ENCODE measurements at places on chromosomes 1 and 21.

GRCh38 chr21:16330082-16330907 lies 600.5 kb downstream of the USP25 start:
- peak; percentile 17 for DNase-seq

- peak; percentile 38 for DNase-seq
Measured at GRCh38 chr1:208159555-208160258, 84.5 kb downstream of the PLXNA2 start.

DNA sequence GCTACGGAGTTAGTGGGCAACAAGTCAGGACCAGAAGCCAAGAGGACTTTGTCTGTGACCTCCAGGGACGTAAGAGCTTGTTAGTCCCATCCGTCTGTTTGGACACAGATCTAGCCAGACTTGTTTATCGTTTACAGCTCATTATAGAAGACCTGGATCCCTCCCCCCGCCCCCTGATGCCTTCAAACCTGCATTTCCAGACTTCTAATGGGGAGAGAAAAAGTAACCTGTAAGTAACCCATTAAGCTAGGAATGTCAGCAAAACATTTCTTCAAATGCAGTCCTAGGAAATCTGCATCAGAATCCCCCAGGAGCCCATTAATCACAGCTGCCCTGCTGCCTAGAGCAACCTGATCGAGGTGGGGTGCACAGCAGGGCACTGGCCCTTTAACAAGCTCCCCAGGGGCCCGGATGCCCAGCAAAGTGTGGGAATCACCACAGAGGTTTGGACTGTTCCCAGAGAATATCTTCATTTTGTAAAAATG lies 1.4 kb upstream of the MAD2L2 start:
- no peak for DNase-seq

GRCh38 chr21:45081636-45082035 lies 7.3 kb downstream of the ADARB1 start:
- no peak for DNase-seq

- DNase-seq = no peak
Measured at GRCh38 chr1:150183061-150183460, 33.3 kb downstream of the PLEKHO1 start.

GRCh38 chr1:161098210-161099068 lies at the start of gene KLHDC9:
Gene KLHDC9, plus strand, starts transcription at chr1:161098361. Its CDS starts 175 bp downstream, at chr1:161098536.
- DNase-seq = peak; percentile 95

DNA sequence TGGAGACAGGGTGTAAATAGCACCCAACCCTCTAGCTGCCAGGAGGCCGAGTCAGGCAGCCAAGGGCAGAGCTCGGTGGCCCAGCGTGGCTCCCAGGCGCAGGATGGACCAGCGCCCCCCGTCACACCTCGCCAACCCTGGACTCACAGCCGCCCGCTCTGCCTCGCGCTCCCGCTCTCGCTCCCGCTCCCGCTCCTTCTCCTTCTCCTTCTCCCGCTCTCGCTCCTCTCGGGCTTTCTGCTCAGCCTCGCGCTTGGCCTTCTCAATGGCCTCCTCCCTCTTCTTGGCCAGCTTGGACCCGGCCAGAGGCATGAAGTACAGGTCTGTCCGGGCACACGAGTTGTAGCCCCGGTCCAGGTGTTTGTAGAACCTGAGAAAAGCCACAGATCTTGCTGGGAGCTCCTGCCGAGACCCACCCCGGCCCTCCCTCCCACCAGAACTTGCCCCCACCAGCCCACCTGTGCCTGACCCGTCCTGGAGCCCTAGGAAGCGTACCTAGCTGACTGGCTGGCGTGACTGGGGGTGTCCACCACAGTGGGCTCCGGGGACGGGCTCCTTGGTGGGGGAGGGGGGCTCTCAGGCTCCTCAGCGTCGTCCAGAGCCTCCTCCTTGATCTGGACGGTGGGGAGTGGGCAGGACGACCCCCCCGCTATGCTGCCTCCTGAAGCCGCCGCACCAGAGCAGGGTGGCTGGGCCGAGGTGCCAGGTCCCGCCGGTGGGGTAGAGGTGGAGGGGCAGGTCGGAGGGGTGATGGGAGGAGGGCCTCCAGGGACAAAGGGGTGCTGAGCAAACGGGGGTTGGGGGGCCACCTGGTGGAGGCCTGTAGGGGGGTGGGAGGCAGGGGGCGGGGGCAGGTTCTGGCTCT lies 41.9 kb downstream of the SLC45A1 start:
- no peak for DNase-seq

GRCh38 chr1:225776294-225776693 lies 1.3 kb upstream of the SRP9 start:
- DNase-seq = no peak

- DNase-seq = no peak
Measured at GRCh38 chr1:229757226-229757625, 131.2 kb downstream of the URB2 start.

DNA sequence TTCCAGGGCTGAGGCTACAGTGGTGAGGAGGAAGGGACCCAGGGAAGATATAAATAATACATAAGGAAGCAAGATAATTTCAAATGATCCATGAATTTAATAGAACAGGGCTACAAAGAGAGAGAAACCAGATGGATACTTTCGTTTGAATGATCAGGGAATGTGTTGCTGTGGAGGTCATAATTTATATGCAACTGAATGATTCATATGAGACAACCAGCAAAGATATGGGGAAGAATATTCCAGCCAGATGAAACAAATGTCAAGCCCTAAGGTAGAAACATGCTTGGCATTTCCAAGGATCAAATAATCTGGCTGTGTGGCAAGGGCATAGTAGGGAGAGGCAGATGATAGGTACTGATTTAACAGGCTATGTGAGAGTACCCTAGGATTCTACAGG lies 84.8 kb upstream of the ZC3H11B start:
- no peak for DNase-seq

GRCh38 chr1:190699165-190699564 lies 221.5 kb upstream of the BRINP3 start:
- DNase-seq = no peak

GRCh38 chr1:24483441-24483840 lies 19.2 kb upstream of the RCAN3 start:
- peak; percentile 21 for DNase-seq

GRCh38 chr1:231931846-231932454 lies 305.4 kb downstream of the DISC1 start:
- DNase-seq = no peak

- DNase-seq = peak; percentile 65
Measured at GRCh38 chr21:42818328-42818749, 61.0 kb downstream of the WDR4 start.

DNA sequence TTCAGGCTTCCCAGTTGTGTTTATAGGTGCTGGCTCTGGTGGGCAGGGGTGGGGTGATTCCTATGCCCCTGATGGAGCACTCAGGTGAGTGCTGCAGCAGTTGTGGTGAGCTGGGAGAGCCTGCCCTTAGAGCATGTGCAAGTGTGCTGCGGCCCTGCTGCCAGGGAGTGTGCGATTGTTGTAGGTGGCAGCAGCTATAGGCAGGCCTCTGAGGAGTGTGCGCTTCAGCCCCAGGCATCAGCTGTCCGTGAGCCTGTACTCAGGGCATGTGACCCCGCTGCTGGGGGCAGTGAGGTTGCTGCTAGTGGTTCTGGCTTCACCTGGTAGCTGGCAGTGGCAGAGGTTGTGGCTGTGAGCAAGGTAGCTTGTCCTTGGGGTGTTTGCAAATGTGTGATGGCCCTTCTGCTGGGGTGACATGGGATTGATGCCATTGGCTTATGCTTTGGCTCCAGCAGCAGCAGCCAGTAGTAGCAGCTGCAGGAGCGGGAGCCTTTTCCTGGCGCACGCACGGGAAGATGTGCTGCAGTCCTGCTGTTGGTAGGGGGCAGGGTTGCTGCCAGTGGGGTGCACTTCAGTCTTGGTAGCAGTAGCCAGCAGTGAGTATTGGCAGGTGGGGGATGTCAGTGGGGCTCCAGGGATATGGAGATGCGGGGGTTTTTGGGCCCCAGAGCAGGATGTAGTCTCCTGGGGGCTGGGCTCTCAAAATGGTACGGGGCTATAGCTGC lies 37.7 kb downstream of the SYCP1 start:
- no peak for DNase-seq

GRCh38 chr1:30462826-30463425 lies 260.5 kb downstream of the MATN1 start:
- DNase-seq = no peak

GRCh38 chr1:210938416-210938925 lies 195.5 kb downstream of the KCNH1 start:
- DNase-seq = no peak

GRCh38 chr1:69263921-69264391 lies 303.8 kb upstream of the LRRC7 start:
- DNase-seq = peak; percentile 31

DNA sequence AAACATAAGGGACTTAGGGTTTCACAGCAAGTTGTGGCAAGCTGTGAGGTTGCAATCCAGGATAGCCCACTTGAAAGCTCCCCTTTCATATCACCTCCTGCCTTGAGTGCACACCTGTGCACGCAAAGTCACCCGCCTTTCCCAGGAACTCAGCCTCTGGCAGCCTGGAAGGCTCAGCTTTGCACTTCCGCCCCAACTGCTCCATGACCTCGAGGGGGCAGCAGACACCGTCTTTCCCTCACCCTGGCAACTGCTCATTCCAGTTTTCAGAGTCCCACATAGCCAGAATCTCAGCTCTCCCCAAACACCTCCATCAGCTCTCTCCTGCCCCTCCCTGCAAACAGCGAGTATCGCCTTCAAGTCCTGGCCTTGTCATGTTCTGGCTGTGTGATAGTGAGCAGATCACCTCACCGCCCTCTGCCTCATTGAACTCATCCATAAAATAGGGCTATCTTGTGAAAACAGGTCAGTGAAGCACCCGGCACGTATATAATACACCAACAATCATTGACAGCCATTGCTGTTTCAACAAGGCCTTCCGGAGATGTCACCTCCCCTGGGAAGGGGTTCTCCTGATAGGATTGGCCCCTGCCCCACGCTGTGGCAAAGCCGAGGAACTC lies 32.2 kb upstream of the EPB41 start:
- peak; percentile 92 for DNase-seq

DNA sequence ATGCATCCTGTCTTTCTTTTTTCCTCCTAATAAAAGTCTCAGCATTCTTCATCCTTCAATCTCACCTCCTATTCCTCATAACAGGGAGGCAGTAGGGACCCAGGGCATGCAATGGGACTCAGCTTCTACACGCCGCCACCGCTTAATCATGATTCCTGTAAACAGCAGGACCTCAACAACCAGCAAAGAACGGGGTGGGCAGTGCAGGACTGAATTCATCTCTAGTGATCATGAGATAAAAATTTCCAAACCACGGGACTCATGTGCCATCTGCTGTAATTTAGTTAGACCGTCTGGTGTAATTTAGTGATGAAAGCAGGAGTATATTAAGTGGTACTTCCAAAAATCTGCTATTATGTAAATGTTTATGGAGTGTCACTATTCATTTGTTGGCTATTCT lies 5.4 kb downstream of the PRAMEF12 start:
- DNase-seq = no peak

DNA sequence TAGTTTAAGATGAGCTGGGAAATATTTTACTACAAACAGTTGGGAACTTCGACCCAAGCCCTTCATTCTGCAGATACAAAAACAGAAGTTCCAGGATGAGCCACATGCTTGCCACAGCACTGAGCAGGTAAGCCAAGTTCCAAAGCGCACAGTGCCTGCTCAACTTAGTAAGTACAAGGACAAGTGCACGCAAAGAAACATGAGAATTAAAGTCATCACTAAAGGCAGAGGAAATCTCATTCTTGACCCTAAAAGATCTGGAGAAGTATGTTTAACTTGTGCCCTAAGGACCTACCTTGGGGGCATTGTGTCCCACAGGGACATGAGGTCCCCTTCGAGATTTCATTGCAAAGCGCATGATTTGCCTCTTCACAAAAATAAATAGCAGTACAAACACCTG lies 1.2 kb upstream of the UBAP2L start:
- no peak for DNase-seq

GRCh38 chr1:100875228-100875627 lies 19.4 kb downstream of the EXTL2 start:
- DNase-seq = no peak

GRCh38 chr1:237811633-237812032 lies 79.1 kb downstream of the ZP4 start:
- no peak for DNase-seq

DNA sequence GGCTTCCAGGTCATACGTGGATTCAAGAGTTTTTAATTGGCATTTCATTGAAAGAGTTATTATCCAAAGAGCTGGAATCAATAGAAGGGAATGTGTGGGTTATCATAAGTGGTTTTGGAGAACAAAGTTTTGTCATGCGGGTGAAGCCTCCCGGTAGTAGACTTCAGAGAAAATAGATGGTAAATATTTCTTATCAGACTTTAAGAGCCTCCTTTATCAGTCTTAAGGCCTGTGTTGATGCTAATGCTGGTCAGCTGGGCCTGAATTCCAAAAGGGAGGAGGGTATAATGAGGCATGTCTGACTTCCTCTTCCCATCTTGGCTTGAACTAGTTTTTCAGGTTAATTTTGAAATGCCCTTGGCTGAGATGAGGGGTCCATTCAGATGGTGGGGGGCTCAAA lies 89.7 kb downstream of the ITSN1 start:
- no peak for DNase-seq

DNA sequence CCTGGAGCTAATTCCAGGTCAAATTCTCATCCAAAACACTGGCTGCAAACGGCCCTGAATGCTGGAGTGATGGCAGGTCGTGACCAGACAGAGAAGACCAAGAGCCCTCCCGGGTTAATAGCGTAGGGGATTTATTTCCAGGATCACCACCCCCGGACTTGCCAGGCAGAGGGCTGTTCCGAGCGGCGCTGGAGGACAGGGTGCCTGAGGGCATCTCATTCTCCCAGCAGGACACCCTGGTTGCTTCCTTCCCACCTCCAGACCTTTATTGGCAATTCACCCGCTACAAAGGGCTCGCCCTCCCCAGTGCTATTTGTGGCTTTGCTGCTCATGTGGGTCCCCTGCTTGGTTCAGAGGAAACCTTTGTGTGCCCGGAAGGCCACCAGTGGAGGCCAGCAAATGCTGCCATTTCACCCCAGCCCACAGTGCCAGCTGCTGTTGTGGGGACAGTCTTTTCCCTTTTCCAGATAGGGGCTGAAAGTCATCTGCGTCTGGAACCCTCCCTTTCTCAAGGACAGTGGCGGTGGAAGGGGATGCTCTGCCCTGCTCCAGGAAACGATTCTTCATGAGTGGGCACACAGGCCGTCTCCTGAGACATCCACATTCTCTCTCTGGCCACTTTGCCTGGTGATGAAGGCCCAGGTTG lies 19.0 kb upstream of the C1orf174 start:
- no peak for DNase-seq

Data from body of pancreas (tissue), 4 donors.